ENCODE measurements at places on chromosomes 4 and X.

DNA sequence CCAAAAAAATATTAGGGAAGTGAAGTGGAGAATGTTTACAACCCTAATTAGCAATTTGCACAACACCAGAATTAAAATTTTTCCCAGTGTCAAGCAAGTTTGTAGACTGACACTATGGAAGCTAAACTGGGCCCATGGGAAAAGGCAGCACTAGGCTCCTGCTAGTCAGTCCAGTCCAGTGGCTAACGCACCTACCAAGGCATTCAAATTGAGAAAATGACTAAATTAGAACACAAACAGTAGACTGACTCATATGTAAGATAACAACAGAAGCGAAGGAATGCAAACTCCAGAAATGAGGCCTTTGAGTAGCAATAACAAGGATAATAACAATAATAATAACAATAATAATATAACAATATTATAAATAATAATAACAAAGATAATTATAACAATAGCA lies 90.7 kb downstream of the GRIA3 start:
- no peak for DNase-seq

DNA sequence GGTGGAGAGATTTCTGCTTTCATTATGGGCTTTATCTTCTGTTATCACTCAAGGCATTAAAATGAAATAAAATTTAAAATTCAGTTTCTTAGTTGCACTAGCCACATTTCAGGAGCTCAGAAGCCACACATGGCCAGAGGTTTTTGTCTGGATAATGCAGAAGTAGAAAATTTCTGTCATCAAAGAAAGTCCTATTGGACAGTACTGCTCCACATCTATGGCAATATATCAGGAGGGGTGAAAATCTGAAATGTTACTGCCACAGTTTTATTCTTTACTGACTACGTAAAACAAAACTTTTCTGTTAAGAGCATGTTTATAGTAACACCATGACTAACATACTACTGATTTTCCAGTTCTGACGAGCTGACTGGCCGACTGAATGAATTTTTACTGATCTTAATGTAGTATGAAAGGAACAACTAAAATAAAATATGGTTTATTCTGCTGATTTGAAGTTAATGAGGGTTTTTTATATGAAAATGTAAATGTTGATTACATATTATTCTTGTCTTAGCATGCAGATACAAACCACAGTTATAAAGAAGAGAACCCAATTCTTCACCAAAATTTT lies 264.0 kb upstream of the HAND2 start:
- DNase-seq = no peak

DNA sequence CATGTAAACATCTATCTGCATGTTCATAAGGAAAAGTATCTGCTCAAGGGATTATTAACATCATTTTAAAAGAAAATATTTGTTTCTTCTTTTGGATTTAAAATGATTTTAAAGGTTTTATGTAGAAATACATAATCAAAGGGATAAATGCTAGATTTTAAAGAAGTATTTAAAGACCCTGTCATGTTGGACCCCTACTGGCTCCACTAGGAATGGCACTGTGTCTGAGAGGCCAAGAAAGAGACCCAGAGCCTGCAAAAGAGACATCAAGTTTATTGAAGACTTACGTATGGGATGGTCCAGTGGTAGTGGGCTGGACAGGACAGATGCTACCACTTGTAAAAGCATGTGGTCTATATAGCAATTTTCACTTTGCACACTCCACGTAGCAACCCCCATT lies 78.7 kb upstream of the PCDH18 start:
- no peak for DNase-seq

DNA sequence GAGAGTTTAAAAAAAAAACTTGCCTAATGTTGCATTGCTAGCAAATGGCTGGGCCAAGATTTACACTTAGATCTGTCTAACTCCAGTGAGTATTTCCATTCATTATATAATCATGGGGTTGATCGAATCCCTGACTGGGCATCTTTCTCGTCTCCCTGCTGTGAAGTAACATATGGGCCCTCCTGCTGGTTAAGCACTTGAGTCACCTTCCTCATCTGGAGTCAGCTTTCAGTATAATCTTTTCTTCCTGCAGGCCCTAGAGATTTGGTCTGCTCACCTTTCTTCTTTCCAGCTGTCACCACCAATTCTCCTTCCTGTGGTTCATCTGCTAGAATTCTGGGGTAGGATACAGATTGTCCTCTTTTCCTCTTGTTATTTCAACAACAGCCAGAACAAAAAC lies 41.6 kb downstream of the TIGD2 start:
- no peak for DNase-seq

- no peak for DNase-seq
These were observed 9.7 kb upstream of the KLF3 start for GRCh38 chr4:38654273-38654672.

DNA sequence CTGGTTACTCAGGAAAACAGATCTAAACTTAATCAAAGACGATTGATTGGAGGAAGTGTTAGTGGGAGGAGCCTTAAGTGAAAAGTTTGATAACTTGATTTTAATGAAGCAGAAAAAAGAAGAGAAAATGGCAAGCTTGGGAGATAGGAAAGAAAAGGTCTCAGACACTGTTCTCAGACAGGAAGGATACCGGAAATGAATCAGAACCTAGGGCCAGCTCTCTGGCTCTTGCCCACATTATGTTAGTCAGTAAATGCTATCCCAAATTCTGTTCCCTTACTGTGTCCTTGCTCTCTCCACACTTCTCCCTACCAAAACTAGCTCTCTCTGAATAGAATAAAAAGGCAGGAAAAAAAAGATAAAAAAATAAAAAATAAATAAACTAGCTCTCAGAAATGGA lies 48.6 kb upstream of the TMEM164 start:
- DNase-seq = no peak

GRCh38 chr4:165343353-165344191 lies 16.1 kb downstream of the MSMO1 start:
- DNase-seq = no peak

- DNase-seq = no peak
These were observed 30.1 kb downstream of the SYTL5 start for GRCh38 chrX:38036466-38036865.

- no peak for DNase-seq
These were observed 65.5 kb downstream of the ZNF81 start for GRCh38 chrX:47902161-47902560.

GRCh38 chr4:77600521-77601451 lies 4.8 kb upstream of the CXCL13 start:
- DNase-seq = no peak

DNA sequence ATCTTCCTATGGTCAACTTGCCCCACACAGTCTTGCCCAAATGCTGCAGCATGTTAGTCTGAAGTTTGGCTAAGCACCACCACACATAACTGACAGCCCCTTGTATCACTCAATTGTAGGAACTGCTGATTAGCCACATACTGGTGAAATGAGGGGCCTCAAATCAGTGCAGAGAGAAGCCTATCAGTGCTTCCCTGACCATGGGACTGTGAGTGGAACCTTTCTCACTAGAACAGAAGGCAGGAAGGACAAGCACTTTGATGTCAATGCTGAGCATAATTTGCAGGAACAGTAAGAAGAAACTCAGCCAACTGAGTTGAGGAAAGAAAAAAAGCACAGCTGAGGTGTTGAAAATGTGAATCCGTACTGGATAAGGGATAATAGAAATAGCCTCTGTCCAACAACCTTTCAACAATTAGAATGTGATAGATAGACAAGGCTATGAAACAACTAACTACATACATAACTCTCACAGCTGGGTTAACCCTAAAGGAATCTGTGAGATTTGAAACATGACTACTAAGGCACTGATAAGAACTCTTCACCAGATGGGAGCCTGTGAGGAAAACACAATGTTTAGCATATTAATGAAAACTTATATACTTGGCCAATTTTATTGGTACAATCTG lies 136.6 kb upstream of the SH3RF1 start:
- DNase-seq = peak; percentile 17

GRCh38 chrX:130172127-130172845 lies 524 bp downstream of the RAB33A start:
- DNase-seq = no peak

- no peak for DNase-seq
These were observed 14.1 kb upstream of the BRS3 start for GRCh38 chrX:136473663-136474062.

DNA sequence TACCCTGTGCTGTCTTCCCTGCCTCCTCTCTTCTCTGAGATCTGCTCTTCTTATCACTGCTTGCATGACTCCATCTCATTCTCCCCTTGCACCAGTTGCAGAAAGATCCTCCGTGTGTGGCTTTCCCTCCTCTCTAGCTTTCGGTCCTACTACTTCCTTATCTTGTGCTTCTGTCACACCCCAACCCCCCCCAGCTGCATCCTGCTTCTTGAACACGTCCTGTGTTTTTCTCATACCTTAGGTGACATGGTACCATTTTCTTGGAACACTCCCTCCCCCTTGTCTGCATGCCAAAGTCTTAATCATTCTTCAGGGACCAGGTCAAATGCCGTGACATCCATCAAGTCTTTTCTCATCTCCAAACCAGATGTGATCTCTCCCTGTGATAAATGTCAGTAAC lies 46.4 kb downstream of the FHL1 start:
- no peak for DNase-seq

DNA sequence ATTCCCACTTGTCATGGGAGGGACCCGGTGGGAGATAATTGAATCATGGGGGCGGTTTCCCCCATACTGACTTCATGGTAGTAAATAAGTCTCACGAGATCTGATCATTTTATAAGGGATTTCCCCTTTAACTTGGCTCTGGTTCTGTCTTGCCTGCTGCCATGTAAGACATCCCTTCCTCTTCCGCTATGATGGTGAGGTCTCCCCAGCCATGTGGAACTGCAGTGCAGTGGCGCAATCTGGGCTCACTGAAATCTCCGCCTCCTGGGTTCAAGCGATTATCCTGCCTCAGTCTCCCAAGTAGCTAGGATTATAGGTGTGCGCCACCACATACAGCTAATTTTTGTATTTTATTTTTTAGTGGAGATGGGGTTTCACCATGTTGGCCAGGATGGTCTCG lies 2.9 kb downstream of the HPGDS start:
- DNase-seq = no peak

- DNase-seq = no peak
These were observed 191.0 kb downstream of the AFF2 start for GRCh38 chrX:148691456-148691855.

- no peak for DNase-seq
These were observed 326.8 kb downstream of the BMPR1B start for GRCh38 chr4:95084584-95084983.

DNA sequence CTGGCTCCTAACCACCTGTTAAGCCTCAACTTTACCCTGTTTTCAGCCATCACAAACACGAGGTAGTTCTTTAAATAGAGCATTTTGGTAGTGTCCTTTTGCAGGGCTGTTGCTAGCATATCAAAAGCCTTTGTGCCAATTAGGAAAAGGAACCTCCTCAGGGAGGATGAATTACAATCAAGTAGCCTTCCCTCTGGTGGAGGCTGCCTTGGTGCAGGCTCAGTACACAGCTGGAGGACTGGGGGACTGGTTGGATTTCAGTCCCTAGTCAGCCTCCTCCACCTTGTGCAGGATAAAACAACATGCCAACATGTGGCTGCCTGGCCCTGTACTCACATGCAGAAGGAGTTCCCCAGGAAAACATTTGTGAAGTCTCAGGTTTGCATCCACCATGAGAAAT lies 53.1 kb downstream of the RASGEF1B start:
- DNase-seq = no peak

DNA sequence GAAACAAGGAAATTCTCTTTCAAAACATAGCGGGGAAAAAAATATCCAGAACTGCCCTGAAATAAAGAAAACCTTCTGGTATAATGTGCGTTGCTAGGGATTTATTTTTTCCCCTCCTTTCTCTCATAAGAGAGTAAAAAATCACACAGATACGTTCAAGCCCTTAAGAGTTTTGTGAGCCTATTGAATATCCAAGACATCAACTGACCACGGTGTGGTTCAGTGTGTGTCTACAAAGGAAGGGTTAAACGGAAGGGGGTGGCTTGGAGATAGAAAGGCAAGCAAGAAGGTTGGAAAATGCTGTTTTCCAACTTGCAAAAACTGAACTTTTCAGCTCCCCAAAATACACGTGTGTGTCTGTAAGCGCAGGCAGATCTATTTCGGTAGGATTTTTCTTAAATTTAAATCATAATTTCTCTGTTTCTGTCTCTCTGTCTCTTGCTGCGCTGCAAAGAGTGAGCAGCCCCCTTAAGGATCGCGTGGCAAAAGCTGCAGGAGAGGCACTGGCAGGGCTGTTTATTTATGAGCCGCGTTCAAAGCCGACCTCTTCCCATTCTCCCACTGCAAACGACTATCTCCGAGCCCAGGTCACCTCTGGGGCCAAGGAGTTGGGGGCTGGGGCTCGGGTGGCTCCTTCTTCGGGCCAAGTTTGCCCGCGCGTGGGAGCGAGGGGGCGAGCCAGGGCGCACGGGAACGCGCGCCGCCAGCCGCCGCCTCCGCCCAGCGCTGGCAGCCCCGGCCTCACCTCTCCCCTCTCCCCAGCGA lies 492 bp upstream of the SLIT2 start:
- DNase-seq = no peak

GRCh38 chr4:113088050-113088449 lies 38.6 kb downstream of the ANK2 start:
- no peak for DNase-seq

GRCh38 chr4:72938516-72938915 lies 131.0 kb downstream of the COX18 start:
- no peak for DNase-seq

- no peak for DNase-seq
These were observed 28.0 kb downstream of the MGAT4D start for GRCh38 chr4:140469791-140470733.

- DNase-seq = no peak
These were observed 23.5 kb downstream of the KLHL8 start for GRCh38 chr4:87196927-87197326.

DNA sequence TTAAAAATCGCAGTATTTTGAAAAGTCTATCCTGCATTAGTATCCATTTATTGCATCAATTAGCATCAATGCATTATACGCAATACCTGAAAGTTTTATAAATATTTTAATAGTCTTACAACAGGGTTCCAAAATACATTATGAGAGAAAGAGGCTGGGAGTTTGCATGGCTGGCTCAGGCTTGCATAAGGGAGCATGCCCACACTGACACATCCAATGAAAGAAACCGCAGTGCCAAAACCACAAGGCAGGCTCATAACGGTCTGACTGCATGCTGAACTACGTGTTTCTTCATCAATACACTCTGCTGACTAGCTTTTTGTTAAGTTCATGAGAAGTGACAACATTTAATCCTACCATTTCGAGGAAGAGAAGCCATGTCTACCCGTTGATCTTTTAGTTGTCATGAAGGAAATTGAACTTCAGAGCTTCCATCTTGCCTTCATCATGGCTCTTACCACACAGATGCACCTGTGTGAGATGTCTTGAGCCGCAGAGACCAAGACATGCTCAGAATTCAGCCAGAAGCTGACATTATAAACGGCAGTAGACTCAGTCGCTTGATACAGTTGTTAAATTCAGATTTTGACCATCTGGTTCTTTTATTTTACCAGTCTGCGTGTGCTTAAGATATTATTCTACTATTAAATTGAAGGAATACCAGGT lies 168.8 kb upstream of the FRG1 start:
- DNase-seq = no peak

DNA sequence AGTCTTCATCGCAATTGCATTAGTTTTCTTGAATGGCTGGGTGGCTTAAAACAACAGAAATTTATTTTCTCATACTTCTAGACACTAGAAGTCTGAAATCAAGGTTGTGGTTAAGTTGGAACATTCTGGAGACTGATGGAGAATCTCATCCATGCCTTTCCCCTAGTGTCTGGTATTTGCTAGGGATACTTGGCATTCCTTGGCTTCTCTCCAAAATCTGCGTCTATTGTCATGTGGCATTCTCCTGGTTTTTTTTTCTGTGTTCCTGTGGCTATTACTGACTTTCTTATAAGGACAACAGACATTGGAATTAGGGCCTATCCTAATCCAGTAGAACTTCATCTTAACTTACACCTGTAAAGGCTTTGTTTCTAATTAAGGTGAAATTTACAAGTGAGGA lies 272.8 kb upstream of the EPHA5 start:
- DNase-seq = peak; percentile 24

All from fibroblast of skin of left quadriceps (primary cell).